HCT116 (cell line): ENCODE measurements at places on chromosomes 4 and X. TPM values are rescaled to one million over a fixed set of nuclear protein-coding genes. Genes with fewer than 3 reads are reported as not detected.
A peak's percentile ranks its signal among the peaks of the same experiment; 100 is the strongest.

- H3K36me3 ChIP-seq: no peaks in the 10 kb centered on the region
- H3K4me3 ChIP-seq: no peak overlapping the region
- no peak for DNase-seq
- H3K27ac ChIP-seq: no peak overlapping the region
These were observed 137.4 kb upstream of the GUCY1A1 start for GRCh38 chr4:155529272-155529671.

The PCYT1B gene
- not detected for total RNA-seq

- no peaks in the 10 kb centered on the region for H3K27me3 ChIP-seq
- no peaks in the 10 kb centered on the region for H3K4me1 ChIP-seq
- DNase-seq: peak; percentile 71
These were observed 48.9 kb upstream of the AADAT start for GRCh38 chr4:170138580-170139194.

- H3K36me3 ChIP-seq: no peaks in the 10 kb centered on the region
- no peak for DNase-seq
- H3K27me3 ChIP-seq: no peaks in the 10 kb centered on the region
These were observed 354.8 kb downstream of the MID1IP1 start for GRCh38 chrX:39156051-39156450.

DNA sequence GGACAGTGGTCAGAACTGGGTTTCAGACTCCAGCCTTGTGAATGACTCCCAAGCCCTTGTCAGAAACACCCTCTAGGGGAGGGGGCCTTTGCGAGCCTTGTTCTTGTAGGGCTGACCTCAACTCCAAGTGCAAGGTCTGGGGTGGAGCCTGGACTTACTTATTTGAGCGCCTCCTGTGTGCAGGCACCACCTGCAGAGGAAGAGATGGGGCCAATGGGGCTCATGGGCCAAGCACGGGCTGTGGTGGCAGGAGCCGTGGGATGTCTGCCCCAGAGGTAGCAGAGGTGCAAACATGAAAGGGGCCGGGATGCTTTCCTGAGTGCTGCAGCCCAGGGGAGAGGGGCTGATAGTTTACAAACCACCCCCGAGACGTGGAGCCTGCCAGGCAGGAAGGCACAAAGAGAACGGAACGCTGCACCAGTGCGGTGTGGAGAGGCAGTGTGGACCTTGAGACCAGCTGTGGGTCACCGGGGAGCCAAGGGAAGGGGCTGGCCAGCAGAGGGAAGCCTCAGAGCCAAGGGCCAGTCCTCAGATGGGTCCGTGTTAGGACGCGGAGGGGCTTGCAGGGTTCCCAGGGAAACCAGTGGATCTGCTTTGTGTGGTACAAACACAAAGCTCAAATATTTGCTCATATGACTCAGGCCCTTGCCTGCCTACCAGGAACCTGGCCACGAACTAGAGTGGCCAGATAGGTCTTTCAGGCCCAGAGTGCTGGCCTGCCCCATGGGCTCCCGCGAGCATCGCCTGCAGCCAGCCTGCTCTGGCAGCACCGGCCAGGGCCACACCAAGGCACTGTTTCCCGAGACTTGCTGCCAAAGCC lies 8.7 kb upstream of the TADA2B start:
- peaks cover 4% of the 10 kb centered on the region for H3K4me1 ChIP-seq
- H3K27ac ChIP-seq: no peak overlapping the region
- H3K36me3 ChIP-seq: peaks cover 14% of the 10 kb centered on the region; the same call in 1 of the 2 replicates
- no peaks in the 10 kb centered on the region for H3K27me3 ChIP-seq

DNA sequence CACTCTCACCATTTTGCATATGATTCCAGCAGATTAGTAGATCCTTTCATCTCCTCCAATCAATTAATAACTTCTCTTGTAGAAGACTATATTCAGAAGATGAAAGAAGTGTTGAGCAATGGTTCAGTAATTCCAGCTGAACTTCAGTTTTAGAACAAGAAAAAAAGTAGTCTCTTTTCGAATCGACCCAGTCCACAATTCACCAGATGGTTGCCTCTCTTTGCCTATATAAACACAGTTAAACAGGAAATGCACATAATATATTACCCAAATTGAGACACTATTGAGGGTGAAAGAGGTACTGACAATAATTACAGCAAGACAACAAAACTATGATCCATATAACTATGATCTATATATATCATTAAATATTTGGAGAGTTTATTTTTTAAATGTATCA lies 16.8 kb upstream of the FAM241A start:
- DNase-seq: no peak
- no peak overlapping the region for H3K27ac ChIP-seq
- H3K4me3 ChIP-seq: no peak overlapping the region
- no peaks in the 10 kb centered on the region for H3K36me3 ChIP-seq
- H3K4me1 ChIP-seq: no peaks in the 10 kb centered on the region
- no peaks in the 10 kb centered on the region for H3K27me3 ChIP-seq

The SPANXA2 gene
- not detected for total RNA-seq

DNA sequence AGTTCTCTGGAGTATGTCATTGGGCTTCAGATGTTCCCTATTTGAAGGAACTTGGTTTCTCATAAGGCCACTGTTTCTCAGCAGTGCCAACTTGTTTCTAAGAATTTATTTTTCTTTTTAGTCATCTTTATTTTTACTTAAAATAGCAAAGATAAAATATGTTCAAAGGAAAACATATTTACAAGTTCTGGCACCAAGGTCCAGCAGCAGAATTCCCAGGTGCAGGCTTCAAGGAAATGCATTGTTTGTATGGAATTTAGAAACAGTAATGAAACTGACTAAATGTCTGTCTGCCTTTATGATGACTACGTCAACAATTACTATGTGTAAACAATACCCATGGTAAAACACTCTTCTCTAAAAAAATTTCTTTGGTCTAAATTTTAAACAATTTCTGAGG lies 109.6 kb downstream of the IL15 start:
- H3K27ac ChIP-seq: no peak overlapping the region
- DNase-seq: no peak
- H3K27me3 ChIP-seq: no peaks in the 10 kb centered on the region
- no peaks in the 10 kb centered on the region for H3K36me3 ChIP-seq

DNA sequence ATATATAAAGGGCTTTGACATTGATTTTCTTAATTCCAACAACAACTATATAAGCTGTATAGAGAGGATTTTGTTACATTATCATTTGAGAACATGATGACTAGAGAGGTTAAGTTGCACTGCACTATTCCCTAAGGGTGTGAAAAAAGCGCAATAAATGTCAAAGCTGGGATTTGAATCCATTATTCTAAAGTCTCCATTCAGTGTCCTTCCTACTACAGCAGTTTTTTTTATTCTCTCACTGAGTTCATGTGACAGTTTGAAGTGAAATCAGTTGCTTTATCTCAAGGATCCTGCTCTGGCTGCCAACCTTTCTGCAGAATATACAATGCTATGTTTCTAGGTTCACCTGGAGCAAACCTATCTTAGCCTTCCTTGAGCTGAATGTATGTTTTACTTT lies 177.5 kb downstream of the ANKRD50 start:
- H3K27me3 ChIP-seq: no peaks in the 10 kb centered on the region
- no peak overlapping the region for H3K27ac ChIP-seq
- no peaks in the 10 kb centered on the region for H3K36me3 ChIP-seq
- DNase-seq: no peak
- H3K4me3 ChIP-seq: no peak overlapping the region
- no peaks in the 10 kb centered on the region for H3K4me1 ChIP-seq

DNA sequence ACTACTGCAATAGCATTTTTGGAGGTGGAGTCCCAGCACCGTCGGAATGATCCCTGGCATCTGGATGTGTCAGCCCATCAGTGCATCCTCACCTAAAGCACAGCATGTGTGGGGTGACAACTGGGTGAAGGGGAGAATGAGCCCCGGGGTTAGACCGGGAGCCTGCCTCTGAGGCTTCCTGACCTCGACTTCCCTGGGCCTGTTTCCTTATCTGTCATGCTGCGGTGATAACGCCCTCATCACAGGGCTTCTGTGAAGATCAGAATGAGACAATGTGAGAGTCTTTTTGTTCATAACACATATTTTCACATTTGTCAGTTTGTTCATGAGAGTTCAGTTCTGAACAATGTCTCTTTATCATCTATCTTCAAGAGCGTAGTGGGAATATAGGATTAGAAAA lies 31.1 kb upstream of the PDLIM3 start:
- no peaks in the 10 kb centered on the region for H3K36me3 ChIP-seq
- H3K27ac ChIP-seq: no peak overlapping the region
- H3K4me1 ChIP-seq: no peaks in the 10 kb centered on the region

DNA sequence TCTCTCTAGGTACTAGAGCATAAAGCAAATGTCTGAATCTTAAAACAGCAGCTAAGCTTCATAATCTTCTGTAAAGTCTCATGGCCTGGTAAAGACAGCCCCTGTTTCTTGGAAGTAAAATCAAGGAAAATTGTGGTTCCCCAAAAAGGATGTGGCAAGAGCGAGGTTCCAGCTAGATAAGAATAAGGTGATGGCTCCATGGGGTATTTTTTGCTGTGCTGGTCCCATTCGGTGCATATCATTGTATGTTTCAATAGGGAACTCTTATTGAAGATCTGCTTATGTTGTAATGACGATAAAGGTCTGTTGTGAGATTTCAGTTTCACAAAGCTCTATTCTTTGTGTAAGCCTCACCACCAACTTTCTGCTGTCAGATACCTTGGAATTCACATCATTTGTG lies 316.9 kb upstream of the NOCT start:
- DNase-seq: no peak
- no peaks in the 10 kb centered on the region for H3K4me1 ChIP-seq
- no peaks in the 10 kb centered on the region for H3K27me3 ChIP-seq

GRCh38 chr4:25500626-25501316 lies 123.7 kb downstream of the ANAPC4 start:
- no peaks in the 10 kb centered on the region for H3K36me3 ChIP-seq
- H3K27me3 ChIP-seq: no peaks in the 10 kb centered on the region
- H3K4me3 ChIP-seq: no peak overlapping the region

- DNase-seq: no peak
- H3K4me1 ChIP-seq: no peaks in the 10 kb centered on the region
- no peak overlapping the region for H3K4me3 ChIP-seq
- H3K36me3 ChIP-seq: no peaks in the 10 kb centered on the region
- H3K27me3 ChIP-seq: 0 out of 2 replicates have a peak, but pooled peaks cover 3% of the 10 kb centered on the region
These were observed 92.7 kb downstream of the SPATA18 start for GRCh38 chr4:52143815-52144214.

DNA sequence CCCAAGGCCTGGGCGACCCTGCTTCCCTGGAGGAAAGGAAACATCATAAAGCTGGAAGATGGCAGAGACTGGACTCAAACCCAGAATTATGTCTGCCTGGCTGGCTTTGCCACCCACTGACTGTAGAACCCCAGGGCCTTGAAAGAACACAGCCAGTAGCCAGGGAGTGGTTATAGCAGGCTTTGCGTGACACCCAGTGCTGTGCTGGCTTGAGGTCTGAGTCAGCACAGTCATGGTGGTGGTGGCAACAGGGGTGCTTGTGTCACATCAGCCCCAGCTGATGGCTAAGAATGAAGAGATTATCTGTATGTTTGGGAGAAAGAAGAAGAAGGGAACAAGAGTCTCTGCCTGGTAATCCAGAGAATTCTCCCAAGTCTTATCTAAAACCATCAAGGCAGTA lies 178.8 kb upstream of the SPIN4 start:
- DNase-seq: no peak
- no peak overlapping the region for H3K27ac ChIP-seq
- H3K4me1 ChIP-seq: no peaks in the 10 kb centered on the region
- no peak overlapping the region for H3K4me3 ChIP-seq

DNA sequence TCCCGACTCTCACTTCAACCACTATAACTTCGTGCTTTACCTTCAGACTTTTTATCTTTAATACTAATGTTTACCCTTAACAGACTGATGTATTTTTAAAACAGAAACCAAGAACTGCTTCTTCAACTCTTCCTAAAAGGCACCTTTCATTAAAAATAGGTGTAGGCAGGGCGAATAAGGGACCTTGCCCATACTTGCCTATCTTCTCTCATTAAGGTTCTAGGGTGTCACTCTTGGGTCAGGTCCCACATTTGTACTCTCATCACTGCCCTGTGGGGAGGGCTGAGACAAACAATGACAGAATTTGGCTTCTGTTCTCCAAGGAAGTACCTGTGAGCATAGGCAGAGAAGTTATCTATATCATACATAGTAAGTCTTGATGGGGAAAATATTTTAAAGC lies 69.7 kb downstream of the ANKRD50 start:
- DNase-seq: no peak
- H3K27me3 ChIP-seq: no peaks in the 10 kb centered on the region
- H3K27ac ChIP-seq: no peak overlapping the region
- no peaks in the 10 kb centered on the region for H3K36me3 ChIP-seq
- H3K4me3 ChIP-seq: no peak overlapping the region

GRCh38 chr4:170089274-170089667 lies 485 bp downstream of the AADAT start:
- H3K4me1 ChIP-seq: peaks cover 9% of the 10 kb centered on the region
- H3K27me3 ChIP-seq: no peaks in the 10 kb centered on the region
- peak overlapping the region; percentile 94 for H3K4me3 ChIP-seq
- H3K36me3 ChIP-seq: peaks cover 16% of the 10 kb centered on the region
- peak overlapping the region; percentile 54 for H3K27ac ChIP-seq
- DNase-seq: no peak

The STIM2 gene
- 65.9 TPM for total RNA-seq

The TCP11X2 gene
- total RNA-seq: not detected

The NALF2 gene
- 8.7 TPM for total RNA-seq

DNA sequence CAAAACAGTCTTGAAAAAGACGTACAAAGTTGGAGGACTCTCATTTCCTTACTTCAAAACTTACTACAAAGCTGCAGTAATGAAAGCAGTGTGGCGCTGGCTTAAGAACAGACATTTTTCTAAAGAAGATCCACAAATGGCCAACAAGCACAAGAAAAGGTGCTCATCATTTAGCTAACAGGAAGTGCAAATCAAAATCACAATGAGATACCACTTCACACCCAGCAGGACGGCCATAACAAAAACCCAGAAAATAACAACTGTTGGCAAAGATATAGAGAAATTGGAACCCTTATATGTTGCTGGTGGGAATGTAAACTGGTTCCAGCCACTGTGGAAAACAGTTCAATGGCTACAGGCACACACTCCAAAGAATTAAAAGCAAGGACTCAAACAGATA lies 3.3 kb downstream of the PDZD4 start:
- no peaks in the 10 kb centered on the region for H3K27me3 ChIP-seq
- H3K4me3 ChIP-seq: no peak overlapping the region
- no peak overlapping the region for H3K27ac ChIP-seq
- no peak for DNase-seq

DNA sequence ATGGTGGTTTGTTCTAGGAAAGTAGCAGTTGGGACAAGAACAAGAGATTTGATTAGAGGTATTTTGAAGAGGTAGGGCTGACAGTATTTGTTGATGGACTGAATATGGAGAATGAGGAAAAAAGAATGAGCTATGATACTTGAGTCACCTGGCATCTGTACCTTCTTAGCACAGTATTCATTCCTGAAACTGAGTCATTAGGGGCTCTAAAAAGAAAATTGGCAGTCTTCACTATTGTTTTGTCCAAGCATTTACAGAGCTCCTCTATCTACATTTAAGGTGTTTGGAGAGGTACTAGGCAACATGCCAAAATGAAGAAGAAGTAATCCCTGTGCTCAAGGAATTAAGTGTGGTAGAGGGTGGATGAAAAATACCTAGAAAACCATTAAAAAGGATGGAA lies 165.8 kb downstream of the SHROOM4 start:
- no peaks in the 10 kb centered on the region for H3K4me1 ChIP-seq
- DNase-seq: no peak
- H3K4me3 ChIP-seq: no peak overlapping the region
- no peaks in the 10 kb centered on the region for H3K36me3 ChIP-seq

- H3K4me1 ChIP-seq: no peaks in the 10 kb centered on the region; the same call in 1 of the 2 replicates
- no peak overlapping the region for H3K4me3 ChIP-seq
- no peaks in the 10 kb centered on the region for H3K27me3 ChIP-seq
These were observed 54.4 kb downstream of the FAT1 start for GRCh38 chr4:186669159-186669731.
